Muscle of leg (tissue), 16 donors: ENCODE measurements at places on chromosomes 1 and 21. TPM values are rescaled to one million over a fixed set of nuclear protein-coding genes. Genes with fewer than 3 reads are reported as not detected.

The CD1E gene
- total RNA-seq = 0.18 TPM

The CDKN2C gene
- 10.9 TPM for total RNA-seq

DNA sequence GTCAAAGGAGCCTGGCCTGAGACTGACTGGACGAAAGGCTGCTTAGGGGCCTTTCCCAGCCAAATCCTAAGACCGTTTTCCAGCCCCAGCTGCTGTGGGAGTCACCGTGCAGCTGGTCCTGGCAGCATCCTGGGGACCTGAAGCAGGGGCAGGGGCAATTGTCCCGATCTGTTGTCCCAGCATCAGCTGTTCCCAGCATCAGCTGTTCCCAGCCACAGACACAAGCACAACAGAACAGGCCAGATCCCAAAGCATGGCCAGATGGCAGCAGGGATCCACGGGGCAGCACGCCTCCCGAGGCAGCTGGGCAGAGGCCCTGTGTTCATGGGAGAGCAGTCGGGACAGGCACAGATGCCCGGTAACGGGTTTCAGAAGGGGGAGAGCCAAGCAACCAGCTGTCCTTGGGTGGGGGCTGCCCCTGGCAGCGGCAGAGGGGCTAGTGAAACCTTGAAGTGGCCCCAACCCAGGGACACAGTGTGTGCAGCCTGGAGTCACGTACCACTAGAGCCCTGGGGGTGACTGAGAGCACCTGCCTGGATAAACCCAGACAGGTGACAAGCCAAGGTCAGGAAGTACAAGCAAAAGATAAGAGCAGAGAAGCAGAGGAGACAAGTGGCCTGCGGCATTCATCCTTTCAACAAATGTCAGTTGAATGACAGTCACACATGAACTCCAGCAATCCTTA, 13.3 kb downstream of the CELA2B start:
- DNase-seq = peak; percentile 92

GRCh38 chr21:32100423-32100822, 178.4 kb downstream of the MIS18A start:
- DNase-seq = no peak

The NMNAT2 gene
- total RNA-seq = 0.49 TPM

DNA sequence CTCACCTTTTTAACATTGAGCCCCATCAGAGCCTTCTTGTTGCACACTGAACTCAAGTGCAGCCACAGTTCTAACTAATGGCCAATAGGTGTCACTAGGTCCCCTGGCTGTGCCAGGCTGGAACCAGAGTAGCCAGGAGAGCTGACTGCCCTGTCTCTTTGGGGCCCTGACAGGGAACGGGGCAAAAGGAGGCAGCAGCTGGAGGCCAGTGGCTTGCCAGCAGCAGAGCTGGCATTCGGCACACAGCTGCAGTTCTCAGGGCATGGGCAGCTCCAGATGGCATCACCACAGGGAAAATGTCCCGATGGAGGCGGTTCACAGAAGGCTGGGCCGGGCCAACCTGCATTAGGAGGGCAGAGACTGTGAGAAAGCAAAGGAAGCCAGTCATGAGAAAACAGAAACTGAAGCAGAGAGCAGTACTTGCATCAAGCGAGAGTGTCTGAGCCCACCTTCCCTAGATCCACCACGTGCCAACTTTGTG, 188.6 kb downstream of the FCRL5 start:
- DNase-seq = peak; percentile 28

GRCh38 chr1:78649628-78650027, at the start of gene IFI44:
IFI44 (plus strand) TSS chr1:78649831; CDS start chr1:78650196, 365 bp downstream.
- peak; percentile 94 for DNase-seq

- DNase-seq = peak; percentile 87
These were observed at the start of gene CR1L for GRCh38 chr1:207644852-207645634. CR1L (plus strand) TSS chr1:207645133; CDS start chr1:207645234, 101 bp downstream.

DNA sequence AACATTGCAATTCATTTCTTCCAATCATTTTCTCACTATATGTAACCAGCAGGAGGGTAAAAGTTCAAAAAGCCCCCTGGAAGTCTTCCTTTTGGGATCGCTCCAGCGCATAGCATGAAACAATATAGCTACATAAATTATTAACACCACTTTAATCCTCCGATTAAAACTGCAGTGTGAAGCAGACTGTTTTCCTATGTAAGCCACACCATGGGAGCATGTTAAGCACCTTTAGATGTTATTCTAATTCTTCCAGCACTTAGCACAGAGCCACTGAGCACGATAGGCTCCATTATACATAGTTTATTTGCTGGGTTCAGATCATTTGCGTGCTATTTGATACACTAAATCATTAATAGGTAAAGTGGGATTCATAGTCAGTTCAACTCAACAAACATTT, 18.4 kb upstream of the GADD45A start:
- DNase-seq = no peak

DNA sequence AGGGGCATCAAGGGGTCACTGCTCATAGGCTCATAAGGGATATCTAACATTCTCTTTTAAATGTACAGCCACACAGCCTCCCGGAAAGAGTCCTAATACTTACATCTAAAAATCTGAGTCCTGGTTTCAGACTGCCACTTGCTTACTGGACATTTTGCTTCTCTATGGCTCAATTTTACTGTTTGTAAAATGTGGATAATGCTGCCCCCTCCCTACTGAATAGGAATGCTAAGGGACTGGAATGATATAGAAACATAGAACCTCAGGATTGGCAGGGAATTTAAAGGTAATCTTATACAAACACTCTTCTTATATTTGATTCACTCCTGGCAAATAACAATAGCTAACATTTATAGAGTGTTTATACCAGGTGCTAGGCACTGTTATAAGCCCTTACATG, 910 bp upstream of the TNR start:
- DNase-seq = no peak

- DNase-seq = peak; percentile 62
These were observed 513 bp downstream of the GTF2B start for GRCh38 chr1:88890791-88891317.

- no peak for DNase-seq
These were observed 72.1 kb downstream of the NEK7 start for GRCh38 chr1:198228925-198229324.

GRCh38 chr21:27134516-27134915, 167.6 kb upstream of the ADAMTS5 start:
- DNase-seq = peak; percentile 67

DNA sequence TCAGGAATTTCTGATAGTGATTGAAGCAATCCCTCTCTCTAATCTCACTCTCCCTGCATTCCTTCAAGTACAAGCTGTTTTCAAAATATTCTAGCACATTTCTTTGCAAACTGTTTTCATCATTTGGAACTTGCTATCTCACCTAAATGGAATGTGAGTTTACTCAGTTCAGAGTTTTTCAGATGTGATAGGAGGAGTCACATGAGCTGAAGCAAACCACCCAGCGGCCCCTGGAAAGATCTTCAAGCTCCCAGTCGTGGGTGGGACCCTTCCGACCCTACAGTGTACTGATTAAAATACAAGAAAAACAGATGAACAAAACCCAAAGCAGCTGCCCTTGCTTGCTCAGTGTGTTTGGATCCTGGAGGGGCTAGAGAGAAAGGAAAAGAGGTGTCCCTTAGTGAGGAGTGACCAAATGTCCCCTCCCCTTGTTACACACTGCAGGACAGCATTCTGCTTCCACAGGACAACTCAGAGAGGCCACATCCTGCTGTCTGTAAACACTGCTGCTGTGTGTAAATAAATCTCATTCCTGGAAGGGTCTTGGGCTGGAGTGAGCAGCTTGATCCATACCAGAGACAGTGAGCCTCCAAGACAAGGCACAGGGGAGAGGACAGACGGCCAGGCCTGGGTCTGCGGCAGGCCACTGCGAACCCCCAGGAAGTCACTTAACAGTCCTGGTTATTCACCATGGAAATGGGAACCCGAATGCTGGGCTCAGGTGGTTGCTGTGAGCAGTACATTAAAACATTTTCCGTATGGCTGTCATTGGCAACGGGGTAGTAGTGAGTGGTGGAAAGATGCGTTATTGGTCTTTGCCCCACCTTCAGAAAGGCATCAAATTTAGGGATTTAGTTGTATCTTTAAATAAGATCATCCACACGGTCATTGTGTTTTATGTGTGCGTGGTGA, 229.2 kb downstream of the RHOU start:
- DNase-seq = peak; percentile 90

The CSF3R gene
- total RNA-seq = 1.3 TPM

DNA sequence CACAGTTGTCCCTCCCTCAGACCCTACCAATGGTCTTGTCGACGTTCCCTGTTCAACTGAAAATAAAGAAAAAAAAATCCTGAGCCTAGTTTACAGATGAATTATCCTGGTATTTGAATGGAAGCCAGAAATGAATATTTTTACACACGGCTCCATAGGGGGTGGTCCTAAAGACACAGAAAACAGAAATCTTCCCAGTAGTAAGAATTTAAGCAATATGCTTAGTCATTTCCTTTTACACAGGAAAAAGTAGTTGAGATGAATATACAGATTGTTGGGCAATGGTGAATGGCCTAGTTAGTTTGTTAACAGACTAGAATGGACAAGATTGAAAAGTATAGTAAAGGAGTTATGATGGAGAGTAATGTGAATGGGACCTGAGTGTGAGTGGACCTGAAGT, 67.4 kb downstream of the RGS18 start:
- no peak for DNase-seq

The HLCS gene
- 12.8 TPM for total RNA-seq

The MOV10 gene
- 35.6 TPM for total RNA-seq

- peak; percentile 22 for DNase-seq
These were observed 11.5 kb downstream of the ABL2 start for GRCh38 chr1:179217943-179218507.

DNA sequence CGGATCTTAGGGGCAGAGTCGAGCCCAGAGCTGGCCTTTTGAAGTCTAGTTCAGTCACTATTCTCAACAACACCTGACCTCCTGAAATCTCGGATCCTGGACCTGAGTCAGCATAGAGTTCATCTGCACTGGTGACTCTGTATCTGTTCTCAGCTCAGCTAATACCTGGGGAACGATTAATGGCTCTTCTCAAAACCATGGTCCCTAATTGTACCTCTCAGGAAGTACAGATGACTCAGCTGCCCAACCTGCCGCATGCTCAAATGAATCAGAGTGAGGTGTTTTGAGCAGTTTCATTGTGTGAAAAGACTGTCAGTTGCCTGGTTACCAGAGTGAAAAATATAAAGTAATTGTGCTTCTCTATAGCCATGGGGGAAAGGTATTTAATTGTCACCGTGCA, 89.2 kb downstream of the SLC35F3 start:
- no peak for DNase-seq

- DNase-seq = no peak
These were observed 25.3 kb upstream of the LRRC8B start for GRCh38 chr1:89499320-89499719.

The ALDH9A1 gene
- total RNA-seq = 40.1 TPM

DNA sequence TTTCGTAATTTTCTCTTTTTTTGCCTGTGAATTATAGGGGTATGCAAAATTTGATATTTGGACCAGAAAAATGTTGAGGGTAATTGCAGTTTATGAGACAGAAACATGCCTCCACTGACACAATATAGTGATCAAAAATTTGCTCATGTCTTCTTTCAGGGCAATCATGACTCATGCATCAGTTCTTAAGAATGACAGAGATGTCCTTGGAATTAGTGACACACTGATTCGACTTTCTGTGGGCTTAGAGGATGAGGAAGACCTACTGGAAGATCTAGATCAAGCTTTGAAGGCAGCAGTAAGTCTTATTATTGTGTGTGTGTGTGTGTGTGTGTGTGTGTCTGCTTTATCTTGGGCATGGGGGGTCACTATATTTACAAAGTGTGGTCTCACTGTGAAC, 27.5 kb downstream of the CTH start:
- DNase-seq = no peak

- DNase-seq = peak; percentile 85
These were observed 3.5 kb downstream of the PPP1R15B start for GRCh38 chr1:204408074-204408507.

GRCh38 chr1:57282411-57282810, 141.4 kb downstream of the DAB1 start:
- no peak for DNase-seq

The TMPRSS2 gene
- total RNA-seq = not detected

GRCh38 chr1:156508955-156509234, 8.3 kb upstream of the MEF2D start:
- no peak for DNase-seq

- DNase-seq = no peak
These were observed 40.2 kb upstream of the COL6A1 start for GRCh38 chr21:45941338-45941710.

The CCDC185 gene
- total RNA-seq = not detected

The BMP8A gene
- total RNA-seq = 0.40 TPM

The AP4B1 gene
- total RNA-seq = 20.2 TPM

The PLPPR5 gene
- total RNA-seq = 1.5 TPM

The NRIP1 gene
- 75.4 TPM for total RNA-seq

GRCh38 chr1:39876144-39876543, 7.2 kb downstream of the TRIT1 start:
- DNase-seq = peak; percentile 13

The S100A5 gene
- total RNA-seq = not detected

- DNase-seq = no peak
These were observed 72.2 kb upstream of the DPT start for GRCh38 chr1:168801032-168801745.

DNA sequence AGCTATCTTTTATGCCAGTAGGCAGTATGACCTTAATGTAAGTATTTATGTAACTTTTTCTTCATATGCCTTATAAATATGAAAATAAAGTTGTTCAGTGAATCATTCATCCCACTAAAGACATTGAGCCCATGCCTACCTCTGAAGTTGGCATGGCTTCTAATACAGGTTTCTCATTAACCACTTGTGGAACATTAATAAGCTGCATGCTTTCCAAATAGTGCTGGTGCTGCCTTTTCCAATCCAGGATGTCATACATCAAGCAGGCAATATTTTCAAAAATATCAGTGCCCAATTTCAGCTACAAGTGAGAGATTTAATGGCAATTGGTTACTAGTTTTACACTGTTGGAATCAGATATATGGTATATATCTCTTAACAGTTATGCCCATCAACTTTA, 92.0 kb downstream of the SPAG17 start:
- DNase-seq = no peak

GRCh38 chr1:73097917-73098316, 815.6 kb upstream of the NEGR1 start:
- DNase-seq = no peak

The APOBEC4 gene
- total RNA-seq = not detected

- no peak for DNase-seq
These were observed 23.8 kb downstream of the PTPRF start for GRCh38 chr1:43554444-43554992.

The CELA2A gene
- 0.13 TPM for total RNA-seq

DNA sequence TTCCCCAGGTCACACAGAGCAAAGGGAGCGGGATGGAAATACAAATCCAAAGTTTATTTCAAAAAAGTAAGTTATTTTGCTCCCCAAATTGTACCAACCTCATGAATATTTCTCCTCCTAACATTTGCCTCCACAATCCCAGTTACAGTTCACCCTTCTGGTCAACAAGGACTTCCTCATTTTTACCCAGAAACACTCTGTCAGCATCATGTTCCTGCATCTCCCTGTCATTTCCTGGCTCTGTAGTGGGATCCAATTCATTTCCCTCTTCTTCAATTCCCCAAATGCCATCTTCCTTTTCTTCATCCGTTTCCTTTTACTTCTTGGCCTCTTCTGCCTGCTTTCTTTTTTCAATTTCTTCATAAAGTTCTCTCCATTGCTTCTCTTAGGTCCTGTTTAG, 32.0 kb upstream of the EPS15 start:
- peak; percentile 55 for DNase-seq
